Omental fat pad (tissue), 4 donors: ENCODE measurements at places on chromosomes 4 and X.
A peak's percentile ranks its signal among the peaks of the same experiment; 100 is the strongest.

DNA sequence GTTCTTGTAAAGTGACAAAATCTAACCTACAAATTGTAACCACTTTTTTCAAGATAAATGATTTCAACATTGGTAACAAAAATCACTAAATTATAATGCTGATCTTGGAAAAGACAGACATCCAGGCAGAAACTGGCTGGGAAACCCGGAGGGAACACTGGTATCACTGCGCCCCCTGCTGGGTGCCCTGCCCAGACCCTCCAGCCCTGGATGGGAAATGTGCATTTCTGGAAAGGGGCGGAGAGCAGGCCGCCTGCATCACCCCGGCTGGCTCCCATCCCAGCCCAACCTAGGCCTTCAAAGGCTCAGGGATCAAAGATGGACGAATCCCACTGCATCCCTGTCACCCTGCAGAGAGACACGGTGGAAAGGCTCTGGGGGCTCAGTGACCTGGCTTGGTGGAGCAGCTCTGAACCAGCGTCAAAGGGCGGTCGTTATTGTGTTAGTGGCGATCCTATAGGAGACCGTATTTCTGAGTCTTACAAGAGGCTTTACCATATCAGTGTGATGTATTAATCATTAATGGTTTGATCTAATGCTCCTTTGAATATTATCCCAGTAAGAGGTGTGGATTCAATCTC is 37.3 kb downstream of the ACOX3 start:
- DNase-seq, result peak; percentile 86

- peak; percentile 61 for DNase-seq
Measured at GRCh38 chr4:52545099-52546069, 113.7 kb downstream of the USP46 start.

DNA sequence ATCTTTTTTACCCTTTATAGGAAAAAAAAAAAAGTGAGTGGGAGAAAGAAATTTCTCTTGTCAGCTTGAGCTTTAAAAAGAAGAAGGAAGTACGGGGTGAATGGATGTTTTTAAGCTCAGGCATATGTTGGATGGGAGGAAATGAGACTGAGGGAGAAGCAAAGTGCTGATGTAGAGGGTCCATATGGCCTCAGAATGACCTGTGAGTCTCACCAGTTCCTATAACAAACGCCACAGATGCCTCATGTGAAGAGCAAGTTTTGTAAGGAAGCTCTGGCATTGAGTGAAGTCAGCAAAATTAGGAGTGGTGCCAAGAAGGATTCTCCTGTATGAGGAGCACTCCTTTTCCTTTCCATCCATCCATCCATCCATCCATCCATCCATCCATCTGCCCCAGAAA is 214.6 kb downstream of the PTTG2 start:
- no peak for DNase-seq

GRCh38 chr4:1381944-1382541 is 24.2 kb downstream of the NKX1-1 start:
- no peak for DNase-seq

DNA sequence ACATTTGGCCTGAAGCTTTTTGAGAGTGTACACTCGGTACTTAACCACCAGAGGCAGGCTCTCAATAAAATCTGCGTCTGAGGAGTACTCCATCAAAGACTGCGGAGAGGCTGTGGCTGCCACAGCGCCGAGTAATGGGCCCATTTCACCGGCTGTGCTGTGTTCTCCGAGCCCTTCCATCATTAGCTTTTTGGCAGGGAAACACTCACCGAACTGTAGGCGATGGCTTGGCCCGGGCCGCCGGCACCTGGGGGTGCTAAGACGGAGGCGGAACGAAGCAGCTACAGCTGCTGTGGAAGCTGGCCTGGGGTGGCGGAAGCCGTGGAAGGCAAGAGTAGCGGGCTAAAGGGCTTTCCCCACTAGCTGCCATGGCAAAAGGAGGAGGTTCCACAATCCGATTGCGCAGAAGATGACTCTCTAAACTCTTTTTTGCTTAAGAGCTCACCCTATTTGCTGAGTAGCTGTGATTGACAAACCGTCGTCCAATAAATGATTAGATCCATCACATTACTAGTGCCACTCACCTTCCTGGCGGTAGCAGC is 48.5 kb upstream of the PABPC1L2A start:
- DNase-seq, result no peak

GRCh38 chrX:133171962-133172708 is 46.0 kb downstream of the TFDP3 start:
- no peak for DNase-seq

DNA sequence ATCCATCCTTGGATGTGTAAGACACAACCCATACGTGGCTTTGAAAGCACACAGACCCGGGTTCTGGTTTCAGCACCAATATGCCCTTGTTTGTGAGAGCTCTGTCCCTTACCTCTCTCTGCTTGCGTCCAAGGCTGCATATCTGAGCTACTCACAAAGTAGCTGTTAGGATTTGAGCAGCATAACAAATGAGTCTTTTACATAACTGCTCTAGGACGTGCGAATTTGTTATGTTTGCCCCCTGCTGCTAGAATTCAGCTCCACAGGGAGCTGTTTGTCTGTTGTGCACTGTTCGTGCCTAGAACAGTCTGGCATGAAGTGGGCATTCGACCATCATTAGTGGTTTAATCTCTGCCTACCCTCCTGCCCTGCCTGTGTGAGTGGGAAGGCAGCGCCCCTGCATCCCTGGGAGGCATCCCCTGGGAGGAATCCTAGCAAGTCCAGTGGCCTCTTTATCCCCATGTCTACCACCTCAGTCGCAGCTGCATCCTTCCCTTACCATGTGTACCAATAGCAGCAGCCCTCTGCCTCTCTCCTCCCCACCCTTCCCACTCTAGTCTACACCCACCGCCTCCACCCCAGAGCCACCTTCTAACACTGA is 42.1 kb downstream of the SLC2A9 start:
- DNase-seq, result no peak
